ENCODE measurements at places on chromosomes 16 and 17. TPM values are rescaled to one million over a fixed set of nuclear protein-coding genes. Genes with fewer than 3 reads are reported as not detected.

CLTC gene
- 443 TPM for total RNA-seq

COG7 gene
- total RNA-seq, result 34.6 TPM

MYO15A gene
- 16.5 TPM for total RNA-seq

TMEM132E gene
- 13.3 TPM for total RNA-seq

MYH11 gene
- total RNA-seq, result 11.3 TPM

CASKIN1 gene
- total RNA-seq, result 145 TPM

SLC22A31 gene
- not detected for total RNA-seq

SMIM22 gene
- not detected for total RNA-seq

SLX4 gene
- 13.9 TPM for total RNA-seq

NHLRC4 gene
- total RNA-seq, result 0.88 TPM

HOXB13 gene
- not detected for total RNA-seq

TBC1D16 gene
- total RNA-seq, result 41.6 TPM

CARD14 gene
- 0.19 TPM for total RNA-seq

ASGR2 gene
- total RNA-seq, result 0.44 TPM

CD79B gene
- not detected for total RNA-seq

SDF2 gene
- total RNA-seq, result 36.7 TPM

DCAKD gene
- total RNA-seq, result 66.2 TPM

GABARAP gene
- 399 TPM for total RNA-seq

GPR142 gene
- 0.52 TPM for total RNA-seq

OR1A1 gene
- not detected for total RNA-seq

BCL6B gene
- total RNA-seq, result 2.4 TPM

DHRS7C gene
- not detected for total RNA-seq

SLC5A11 gene
- total RNA-seq, result 77.5 TPM

CHST5 gene
- total RNA-seq, result 3.7 TPM

KRT17 gene
- 22.2 TPM for total RNA-seq

ADAP2 gene
- total RNA-seq, result 7.7 TPM

ARL5C gene
- 1.7 TPM for total RNA-seq

SMIM5 gene
- 7.9 TPM for total RNA-seq

ZKSCAN2 gene
- 9.4 TPM for total RNA-seq
